Naive B cell (primary cell): ENCODE measurements at places on chromosomes 5 and 9. TPM values are rescaled to one million over a fixed set of nuclear protein-coding genes. Genes with fewer than 3 reads are reported as not detected.
A peak's percentile ranks its signal among the peaks of the same experiment; 100 is the strongest.

DNA sequence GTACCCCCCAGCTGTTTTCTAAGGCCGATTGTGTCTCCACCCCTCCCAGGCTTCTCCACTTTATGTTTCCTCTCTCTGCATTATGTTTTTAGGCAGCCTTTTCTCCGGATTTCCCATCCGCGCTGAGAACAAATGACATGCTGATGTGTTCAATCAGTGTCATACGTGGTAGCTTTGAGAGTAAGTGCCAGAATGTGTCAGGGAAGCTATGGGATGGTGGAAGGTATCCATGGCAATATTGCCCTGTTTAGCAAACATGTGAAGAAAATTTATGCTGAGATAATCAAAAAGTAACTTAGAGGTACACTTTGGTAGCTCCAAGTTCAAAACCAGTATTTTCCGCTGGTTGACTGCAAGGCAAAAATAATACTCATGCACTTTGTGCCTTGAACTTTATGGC lies 36.6 kb upstream of the LECT2 start:
- H3K27ac ChIP-seq = no peak overlapping the region
- H3K4me1 ChIP-seq = no peaks in the 10 kb centered on the region
- H3K36me3 ChIP-seq = no peaks in the 10 kb centered on the region
- peaks cover 29% of the 10 kb centered on the region for H3K27me3 ChIP-seq

INSL6 gene
- not detected for polyA plus RNA-seq

GRCh38 chr5:128380337-128380736 lies 157.7 kb downstream of the FBN2 start:
- no peak overlapping the region for H3K27ac ChIP-seq
- H3K4me3 ChIP-seq = no peak overlapping the region
- DNase-seq = no peak
- H3K27me3 ChIP-seq = no peaks in the 10 kb centered on the region

AGGF1 gene
- 22.8 TPM for polyA plus RNA-seq

- H3K27me3 ChIP-seq = no peaks in the 10 kb centered on the region
- H3K4me1 ChIP-seq = peaks cover 51% of the 10 kb centered on the region
- H3K4me3 ChIP-seq = peak overlapping the region; percentile 82
- DNase-seq = peak; percentile 68
Measured at GRCh38 chr9:136544964-136545691, 720 bp downstream of the NOTCH1 start.

DNAJC18 gene
- polyA plus RNA-seq = 4.4 TPM
